Astrocyte (in vitro differentiated cells and primary cell): ENCODE measurements at places on chromosomes 4 and X. TPM values are rescaled to one million over a fixed set of nuclear protein-coding genes. Genes with fewer than 3 reads are reported as not detected.

ETFDH gene
- total RNA-seq, result 15.1 and 17.0 TPM in 2 replicates

- no peak overlapping the region for H3K27ac ChIP-seq
- no peaks in the 10 kb centered on the region for H3K27me3 ChIP-seq
- no peak overlapping the region for H3K4me3 ChIP-seq
- H3K4me1 ChIP-seq, result no peaks in the 10 kb centered on the region
Measured at GRCh38 chrX:39133971-39134370, 332.7 kb downstream of the MID1IP1 start.

DNA sequence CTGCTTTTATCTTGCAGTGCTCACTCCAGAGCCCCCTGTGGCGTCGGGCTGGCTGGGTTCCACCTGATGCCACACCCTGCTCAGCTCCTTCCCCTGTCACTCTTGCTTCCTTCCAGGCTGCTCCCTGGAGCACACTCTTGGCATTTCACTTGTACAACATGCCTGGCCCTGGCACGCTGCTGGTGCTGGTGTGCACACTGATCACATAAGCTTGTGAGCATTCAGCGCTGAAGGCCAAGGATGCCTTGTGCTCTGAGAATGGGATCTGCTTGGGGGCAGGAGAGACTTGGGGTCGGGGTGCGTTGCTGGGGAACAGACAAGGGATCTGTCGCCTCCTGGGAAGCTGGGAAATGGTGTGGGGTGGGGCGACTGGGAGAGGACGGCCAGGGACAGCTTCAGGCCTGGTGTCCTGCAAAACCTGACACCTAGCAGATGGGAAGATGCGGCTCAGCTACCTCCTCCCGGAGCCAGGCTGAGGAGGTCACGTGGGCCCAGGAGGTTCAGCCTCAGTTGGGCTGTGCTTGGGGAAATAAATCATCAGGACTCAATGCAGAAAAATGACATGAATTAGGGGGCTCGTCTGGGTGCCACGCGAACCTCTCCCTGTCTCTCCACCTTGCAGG, 108.5 kb downstream of the PHKA2 start:
- no peak overlapping the region for H3K4me3 ChIP-seq
- no peaks in the 10 kb centered on the region for H3K36me3 ChIP-seq
- H3K27me3 ChIP-seq, result no peaks in the 10 kb centered on the region

GRCh38 chr4:88793475-88793874, 95.8 kb upstream of the NAP1L5 start:
- no peaks in the 10 kb centered on the region for H3K27me3 ChIP-seq
- H3K4me3 ChIP-seq, result no peak overlapping the region
- DNase-seq, result no peak
- H3K4me1 ChIP-seq, result peaks cover 15% of the 10 kb centered on the region
- H3K36me3 ChIP-seq, result no peaks in the 10 kb centered on the region

DNA sequence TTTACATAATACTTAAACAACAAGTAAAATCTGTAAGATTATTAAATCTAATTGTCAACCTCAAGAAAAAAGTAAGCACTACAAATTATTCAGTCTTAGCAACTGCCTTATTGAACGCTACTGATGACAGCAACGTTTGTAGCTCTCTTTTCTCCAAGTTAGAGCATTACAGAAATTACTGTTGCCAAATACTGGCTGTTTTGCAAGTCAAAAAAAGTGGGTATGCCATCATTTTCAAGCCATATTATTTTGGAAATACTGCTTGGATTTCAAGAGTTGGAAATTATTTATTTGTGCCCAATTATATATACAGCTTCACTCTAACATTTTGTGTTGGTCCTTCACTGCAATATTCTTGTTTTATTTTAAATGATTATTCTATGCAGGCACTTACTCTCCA, 221.7 kb downstream of the CXXC4 start:
- no peak overlapping the region for H3K27ac ChIP-seq
- no peaks in the 10 kb centered on the region for H3K4me1 ChIP-seq
- DNase-seq, result no peak
- no peaks in the 10 kb centered on the region for H3K36me3 ChIP-seq

DNA sequence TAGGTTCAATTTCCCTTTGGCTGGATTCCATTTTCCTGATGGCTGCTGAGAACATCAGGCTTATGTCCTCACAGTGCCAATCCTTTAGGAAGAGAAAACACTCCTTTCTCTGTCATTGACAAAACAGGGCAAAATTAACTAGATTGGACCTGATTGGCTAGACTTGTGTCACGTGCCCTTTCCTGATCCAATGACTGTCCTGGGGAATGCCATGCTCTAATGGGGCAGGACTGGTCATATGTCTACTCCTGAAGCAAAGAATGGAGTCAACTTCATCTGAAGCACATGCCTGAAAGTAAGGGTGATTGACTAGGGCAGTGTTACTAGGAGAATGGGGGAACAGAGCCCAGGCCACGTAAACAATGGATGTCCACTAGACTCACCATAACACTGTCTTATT, 220.4 kb downstream of the KDR start:
- H3K27me3 ChIP-seq, result no peaks in the 10 kb centered on the region
- H3K4me3 ChIP-seq, result no peak overlapping the region

GRCh38 chr4:35653451-35653850, 590.9 kb downstream of the ARAP2 start:
- DNase-seq, result no peak
- no peaks in the 10 kb centered on the region for H3K36me3 ChIP-seq
- H3K4me1 ChIP-seq, result no peaks in the 10 kb centered on the region
- no peaks in the 10 kb centered on the region for H3K27me3 ChIP-seq
- H3K4me3 ChIP-seq, result no peak overlapping the region

DNA sequence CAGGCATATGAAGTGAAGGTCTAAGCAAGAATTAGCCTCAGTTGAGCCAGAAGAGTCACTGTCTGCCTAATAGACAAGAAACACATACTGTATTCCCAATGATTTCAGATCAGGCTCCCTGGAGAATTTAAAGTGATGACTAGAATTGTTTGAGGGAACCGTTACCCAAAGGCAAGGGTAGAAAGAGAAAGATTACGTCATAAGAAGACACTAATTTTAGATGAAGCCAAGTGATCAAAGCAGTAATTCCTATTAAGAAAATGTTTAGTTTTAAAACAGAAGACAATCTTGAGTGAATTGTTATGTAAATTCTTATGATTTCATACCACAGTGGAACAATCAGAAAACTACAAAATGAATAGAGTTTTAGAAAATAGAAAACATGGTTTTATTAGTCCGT, 194.5 kb upstream of the ARSJ start:
- H3K4me1 ChIP-seq, result no peaks in the 10 kb centered on the region
- no peaks in the 10 kb centered on the region for H3K36me3 ChIP-seq
- H3K27me3 ChIP-seq, result no peaks in the 10 kb centered on the region
- DNase-seq, result no peak
- no peak overlapping the region for H3K4me3 ChIP-seq
